ENCODE measurements at places on chromosomes 5 and 9. TPM values are rescaled to one million over a fixed set of nuclear protein-coding genes. Genes with fewer than 3 reads are reported as not detected.
A peak's percentile ranks its signal among the peaks of the same experiment; 100 is the strongest.

- DNase-seq = no peak
Observed at GRCh38 chr9:137620048-137620405, 1.2 kb downstream of the EHMT1 start.

DNA sequence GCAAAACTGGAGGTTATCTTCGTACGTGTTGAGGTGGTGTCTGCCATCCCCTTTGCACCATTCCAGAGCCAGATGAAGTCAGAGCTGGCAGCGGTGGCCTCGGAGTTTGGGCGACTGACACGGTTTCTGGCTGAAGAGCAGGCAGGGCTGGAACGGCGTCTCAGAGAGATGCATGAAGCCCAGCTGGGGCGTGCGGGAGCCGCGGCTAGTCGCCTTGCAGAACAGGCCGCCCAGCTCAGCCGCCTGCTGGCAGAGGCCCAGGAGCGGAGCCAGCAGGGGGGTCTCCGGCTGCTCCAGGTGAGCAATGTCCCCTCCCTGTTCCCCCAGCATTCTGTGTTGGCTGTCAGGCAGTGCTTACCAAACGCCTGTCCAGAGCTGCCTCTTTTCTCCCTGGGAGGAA is 9.5 kb downstream of the TRIM41 start:
- DNase-seq = no peak

DNA sequence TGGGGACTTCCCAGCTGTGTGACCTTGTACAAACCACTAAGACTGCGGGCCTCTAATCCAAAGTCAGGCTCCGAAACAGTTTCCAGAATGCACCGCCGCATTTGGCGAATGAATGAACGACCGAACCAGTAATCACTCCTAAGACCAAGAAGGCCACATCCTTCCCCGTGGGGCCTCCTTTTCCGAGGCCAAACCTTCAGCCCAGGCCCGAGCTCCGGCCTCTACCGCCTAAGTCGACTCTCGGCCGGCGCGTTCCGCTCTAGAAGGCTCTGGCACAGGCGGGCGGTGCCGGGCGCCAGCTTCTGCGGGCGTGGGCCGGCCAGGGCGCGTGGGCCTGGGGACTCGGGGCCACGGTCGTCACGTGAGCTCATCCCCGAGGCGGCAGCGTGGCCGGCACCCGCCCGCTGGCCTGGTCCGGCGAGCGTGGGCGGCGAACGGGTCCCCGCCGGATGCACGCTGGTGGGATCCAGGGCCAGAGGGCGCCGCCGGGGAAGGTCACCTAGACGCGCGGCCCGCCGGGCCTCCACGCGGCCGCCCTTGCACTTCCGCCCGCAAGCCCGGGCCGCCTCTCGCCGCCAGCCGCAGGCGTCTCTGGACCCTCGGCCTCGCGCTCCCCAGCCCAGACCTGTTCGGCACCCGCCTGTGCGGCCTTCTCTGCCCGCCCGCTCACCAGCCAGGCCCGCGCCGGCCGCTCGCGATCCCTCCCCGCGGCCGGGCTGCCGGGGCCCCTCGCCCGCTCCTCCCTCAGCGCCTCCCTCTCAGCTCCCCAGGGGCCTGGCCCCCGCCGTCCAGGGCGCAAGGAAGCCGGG is 754 bp downstream of the VDAC1 start:
- DNase-seq = peak; percentile 62

ZNF169 gene
- 1.9 TPM for total RNA-seq

ADAMTS2 gene
- 0.38 TPM for total RNA-seq

- no peak for DNase-seq
Observed at GRCh38 chr9:13718539-13718938, 439.0 kb upstream of the MPDZ start.

GRCh38 chr5:89129941-89130340 is 247.0 kb upstream of the MEF2C start:
- DNase-seq = no peak

DNA sequence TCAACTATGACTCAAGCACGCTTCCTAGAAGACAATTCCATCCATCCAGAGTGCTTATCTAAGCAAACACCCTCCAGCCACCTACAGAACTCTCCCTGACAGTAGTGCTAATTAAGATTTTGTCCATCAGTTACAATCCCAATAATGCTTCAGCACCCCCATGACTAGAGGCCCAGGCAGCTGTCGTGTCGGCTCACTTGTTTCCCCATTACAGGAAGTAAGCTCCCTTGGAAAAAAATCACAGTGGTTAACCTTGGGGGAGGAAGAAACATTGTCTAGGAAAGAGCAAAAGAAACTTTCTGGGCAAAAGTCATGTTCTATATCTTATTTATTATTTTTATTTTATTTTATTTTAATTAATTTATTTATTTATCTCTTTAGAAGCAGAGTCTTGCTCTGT is 108.8 kb upstream of the LPAR1 start:
- DNase-seq = no peak

DNA sequence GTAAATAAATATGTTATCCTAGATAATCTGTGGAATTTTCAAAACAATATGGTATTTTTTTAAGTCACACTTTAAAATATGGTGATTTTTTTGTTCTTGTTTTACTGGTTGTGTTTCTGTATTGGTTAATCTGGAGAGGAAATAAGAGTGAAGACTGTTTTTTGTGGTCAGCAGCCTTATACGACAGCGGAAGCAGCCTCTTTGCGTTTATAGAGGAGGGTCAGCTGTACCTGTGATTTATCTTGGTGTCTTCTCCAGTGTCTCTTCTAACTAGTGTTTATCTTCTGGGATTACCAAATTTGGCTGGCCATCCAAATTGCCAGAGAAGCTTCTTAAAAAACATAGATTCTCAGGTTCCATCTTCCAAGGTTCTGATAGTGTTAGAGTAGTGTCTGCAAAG is 58.7 kb downstream of the ICE1 start:
- DNase-seq = no peak

TXNDC8 gene
- total RNA-seq = not detected

CCDC152 gene
- 0.13 TPM for total RNA-seq
